Hypothalamus (tissue), 51 donors: ENCODE measurements at places on chromosomes 7 and 10.

GRCh38 chr10:62655337-62655994 lies 149.1 kb upstream of the ADO start:
- DNase-seq, result no peak

- no peak for DNase-seq
Observed at GRCh38 chr10:7474388-7474787, 63.6 kb upstream of the SFMBT2 start.

DNA sequence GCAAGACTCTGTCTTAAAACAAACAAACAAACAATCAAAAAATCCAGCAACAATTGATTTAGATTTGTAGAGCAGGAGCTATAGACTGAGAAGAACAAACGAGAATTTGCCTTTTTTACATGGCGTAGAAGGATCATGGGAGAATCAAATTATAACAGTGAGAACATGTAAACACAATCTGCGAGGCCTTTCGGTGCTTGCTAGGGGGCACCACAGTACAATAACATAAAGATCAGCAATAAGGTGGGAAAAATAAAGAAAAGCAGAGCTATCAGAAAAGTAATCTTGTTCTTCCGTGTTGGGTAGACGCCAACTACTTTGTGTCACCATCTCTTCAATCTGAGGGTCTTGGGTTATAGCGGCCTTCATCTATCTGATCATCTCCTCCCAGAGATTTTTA lies 82.2 kb downstream of the NOD1 start:
- DNase-seq, result no peak

GRCh38 chr10:77433546-77433945 lies 204.1 kb downstream of the KCNMA1 start:
- DNase-seq, result no peak
